ENCODE measurements at places on chromosomes 12 and 14.

DNA sequence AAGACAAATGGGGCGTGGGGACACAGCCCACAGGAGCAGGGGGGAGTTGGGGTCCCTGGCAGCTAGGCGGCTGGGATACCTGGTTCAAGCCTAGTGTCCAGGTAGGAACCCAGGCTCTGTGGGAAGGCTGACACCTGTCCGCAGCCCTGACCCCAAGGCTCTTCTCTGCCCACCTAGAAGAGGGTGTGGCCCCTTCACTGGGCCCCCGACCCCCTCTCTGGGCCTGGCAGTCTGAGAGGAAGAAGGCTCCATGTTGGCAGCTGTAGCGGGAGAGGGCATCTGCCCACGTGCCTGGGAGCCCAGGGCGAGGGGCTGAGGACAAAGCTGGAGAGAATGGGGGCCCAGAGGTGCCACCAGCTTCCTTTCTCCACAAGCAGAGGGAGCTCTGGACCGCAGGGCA is 10.5 kb downstream of the CHGA start:
- no peak for DNase-seq

DNA sequence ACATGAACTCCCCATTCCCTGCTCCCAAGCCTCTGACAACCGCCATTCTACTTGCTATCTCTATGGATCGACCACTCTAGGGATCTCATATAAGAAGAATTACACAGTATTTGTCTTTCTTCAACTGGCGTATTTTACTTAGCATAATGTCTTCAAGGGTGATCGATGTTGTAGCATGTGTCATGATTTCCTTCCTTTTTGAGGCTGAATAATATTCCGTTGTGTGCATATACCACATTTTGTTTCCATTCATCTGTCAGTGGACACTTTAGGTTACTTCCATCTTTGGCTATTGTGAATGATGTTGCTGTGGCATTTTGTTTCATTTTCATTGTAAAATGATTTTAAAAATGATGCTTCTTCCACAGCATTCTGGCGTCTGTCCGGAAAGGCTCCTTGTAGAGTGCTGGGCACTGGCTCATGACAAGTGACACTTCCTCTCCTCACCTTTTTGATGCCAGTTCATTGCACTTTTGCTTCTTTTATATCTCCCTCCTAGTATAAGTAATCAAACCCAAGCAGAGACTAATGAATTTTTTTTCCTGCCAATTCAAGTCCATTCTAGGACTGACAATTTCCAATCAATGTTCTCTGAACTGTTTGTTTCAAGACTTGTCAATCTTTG is 39.3 kb downstream of the SCN8A start:
- DNase-seq = no peak

- DNase-seq = no peak
Measured at GRCh38 chr12:25828188-25828587, 130.3 kb upstream of the RASSF8 start.

GRCh38 chr14:84024231-84024820 is 1505.6 kb upstream of the FLRT2 start:
- no peak for DNase-seq

GRCh38 chr12:58575256-58575655 is 345.0 kb downstream of the LRIG3 start:
- DNase-seq = no peak

- DNase-seq = no peak
Measured at GRCh38 chr12:67780580-67781084, 132.1 kb downstream of the DYRK2 start.

GRCh38 chr14:104690861-104691455 is 1.5 kb downstream of the INF2 start:
- no peak for DNase-seq

DNA sequence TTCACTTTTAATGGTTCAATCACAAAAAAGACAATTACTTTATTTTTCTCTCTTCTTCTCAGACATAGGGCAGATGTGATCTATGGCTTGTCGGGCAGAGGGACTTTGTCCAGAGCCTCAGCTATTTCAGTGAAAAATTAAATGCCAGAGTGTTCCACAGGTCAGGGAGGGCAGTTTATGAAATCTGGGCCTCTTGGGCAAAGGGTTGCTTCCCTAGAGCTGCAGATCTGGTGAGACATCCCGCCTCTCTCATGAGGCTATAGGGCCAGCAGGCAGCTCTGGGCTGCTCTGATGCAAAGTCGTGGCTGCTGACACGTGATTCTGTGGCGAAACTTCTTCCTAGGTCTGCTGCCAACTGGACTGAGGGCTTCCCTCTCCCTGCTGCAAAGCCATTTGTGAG is 6.0 kb downstream of the CLMN start:
- peak; percentile 34 for DNase-seq

DNA sequence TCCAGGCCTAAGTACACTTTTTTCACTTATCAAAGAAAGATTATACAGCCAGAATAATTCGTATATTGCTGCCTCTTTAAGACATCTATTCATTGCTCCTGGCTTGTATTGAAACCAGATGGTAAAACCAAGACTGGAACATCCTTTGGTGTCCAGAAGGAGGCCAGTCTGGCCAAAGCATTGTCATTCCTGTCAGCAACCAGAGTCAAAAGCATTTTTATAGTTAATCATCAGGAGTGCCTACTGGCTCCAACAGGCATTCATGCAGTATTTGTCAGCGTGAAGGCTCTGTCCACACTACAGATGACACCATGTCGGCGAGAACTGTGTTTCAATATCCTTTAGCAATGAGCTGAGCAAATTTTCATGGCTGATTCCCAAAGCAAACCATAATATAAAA is 118.0 kb upstream of the G2E3 start:
- no peak for DNase-seq

DNA sequence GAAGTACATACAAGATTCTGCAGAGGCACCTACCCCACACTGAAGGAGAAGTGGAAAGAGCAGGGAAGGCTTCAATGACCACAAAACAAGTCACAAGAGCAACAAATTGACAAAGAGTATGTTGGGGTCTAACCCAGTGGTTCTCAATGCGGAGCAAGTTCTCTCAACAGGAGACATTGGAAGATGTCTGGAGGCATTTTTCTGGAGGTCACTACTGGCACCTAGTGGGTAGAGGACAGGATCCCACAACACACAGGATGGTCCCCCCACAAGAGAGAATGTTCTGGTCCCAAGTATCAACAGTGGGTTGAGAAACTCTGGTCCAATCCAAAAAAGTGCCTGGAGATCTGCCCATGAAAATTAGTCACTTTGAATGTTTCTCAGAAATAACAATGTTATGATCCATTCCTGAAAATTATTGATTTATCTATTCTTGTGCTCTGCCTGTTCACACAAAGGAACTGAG is 3.4 kb downstream of the SSH1 start:
- no peak for DNase-seq

DNA sequence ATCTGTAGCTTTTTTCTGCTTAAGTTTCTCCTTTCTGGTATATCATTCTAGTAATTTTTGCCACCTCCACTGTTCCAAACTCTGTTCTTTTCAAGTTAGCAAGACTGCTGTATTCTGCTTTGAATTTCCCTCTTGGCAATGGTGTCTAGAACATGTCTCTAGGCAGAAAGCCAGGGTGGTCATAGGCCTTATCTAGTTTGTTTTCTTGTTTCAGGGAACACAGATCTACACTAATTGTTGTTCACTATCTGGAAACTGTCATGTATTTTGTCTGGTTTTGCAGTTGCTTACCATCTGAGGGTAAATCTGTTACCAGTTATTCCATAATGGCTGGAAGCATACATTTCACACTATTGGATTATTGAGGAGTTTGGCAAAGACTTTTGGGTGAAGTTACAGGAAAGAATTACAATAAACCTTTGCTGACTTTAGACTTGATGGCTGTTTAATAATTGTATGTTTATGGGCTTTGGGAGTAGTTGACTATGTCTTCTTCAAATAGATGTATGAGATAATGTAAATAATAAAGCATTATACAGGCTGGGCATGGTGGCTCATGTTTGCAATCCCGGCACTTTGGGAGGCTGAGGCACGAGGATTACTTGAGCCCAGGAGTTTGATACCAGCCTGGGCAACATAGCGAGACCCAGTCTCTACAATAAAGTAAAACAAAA is 41.4 kb downstream of the FUT8 start:
- DNase-seq = no peak

GRCh38 chr14:104974665-104975390 is 3.3 kb downstream of the AHNAK2 start:
- DNase-seq = no peak

DNA sequence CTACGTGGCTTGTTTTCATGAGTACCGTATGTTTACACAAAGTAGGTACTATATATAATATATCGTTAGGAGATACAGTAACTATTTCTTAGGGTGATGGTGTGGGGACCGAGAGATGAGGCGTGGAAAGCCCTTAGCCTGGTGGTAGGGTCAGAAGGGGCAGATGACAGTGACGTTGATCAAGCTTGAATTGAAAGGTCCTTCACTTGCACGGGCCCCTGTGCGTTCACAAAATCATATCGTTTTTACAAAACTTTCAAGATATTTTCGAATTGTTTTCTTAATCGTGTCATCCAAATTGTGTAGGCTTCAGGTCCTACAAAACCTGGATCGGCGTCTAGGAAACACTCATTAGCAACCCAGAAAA is 881 bp upstream of the SOS2 start:
- DNase-seq = no peak

DNA sequence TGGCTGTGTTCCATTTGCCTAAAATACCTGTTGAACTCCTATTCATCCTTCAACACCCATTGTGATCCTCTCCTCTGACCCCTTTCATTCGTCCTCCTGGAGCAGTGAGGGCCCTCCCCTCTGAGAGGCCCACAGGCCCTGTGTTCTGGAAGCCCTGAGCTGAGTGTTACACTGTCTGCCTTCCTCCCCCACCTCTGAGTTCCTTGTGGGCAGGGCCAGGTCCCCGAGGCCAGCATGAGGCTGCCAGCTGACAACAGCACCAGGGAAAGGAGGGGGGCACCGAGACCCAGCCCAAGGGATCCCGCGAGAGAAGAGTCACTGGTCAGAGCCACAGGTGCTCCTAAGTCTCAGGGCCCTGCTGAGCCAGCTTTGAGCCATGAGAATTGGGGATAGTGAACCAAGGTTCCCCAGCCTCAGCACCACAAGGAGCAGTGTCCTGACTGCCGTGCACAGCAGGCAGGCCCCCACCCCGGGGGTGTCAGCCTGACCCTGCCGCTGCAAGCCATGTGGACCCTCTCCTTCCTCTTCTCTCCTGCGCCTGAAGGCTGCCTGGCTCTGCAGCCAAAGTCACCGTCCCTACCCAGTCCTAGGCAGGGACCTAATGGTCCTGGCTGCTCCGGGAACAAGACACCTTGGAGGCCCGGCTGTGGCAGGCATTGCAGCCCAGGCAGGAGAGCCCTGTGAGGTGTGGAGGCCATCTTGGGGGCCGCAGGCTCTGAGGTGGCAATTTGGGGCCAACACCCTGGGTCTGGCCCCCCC is 52.5 kb downstream of the BEGAIN start:
- no peak for DNase-seq

- no peak for DNase-seq
Measured at GRCh38 chr14:90629471-90629870, 186.8 kb downstream of the TTC7B start.

Data from NCI-H526 (cell line).